Activated CD4-positive, alpha-beta T cell treated with anti-CD3 and anti-CD28 coated beads, Interleukin-2, amount 10 ng/mL, durations not matched to agents 24 days and 14 days (primary cell): ENCODE measurements at places on chromosomes 3 and 15. TPM values are rescaled to one million over a fixed set of nuclear protein-coding genes. Genes with fewer than 3 reads are reported as not detected.

Gene TMCO5A
- total RNA-seq = not detected in 2 replicates

Gene LDHAL6B
- not detected in 2 replicates for total RNA-seq

Gene TIGIT
- total RNA-seq = 2.5 and 4.7 TPM in 2 replicates

GRCh38 chr3:179825527-179826246 lies 172.8 kb downstream of the USP13 start:
- no peak overlapping the region for H3K27ac ChIP-seq
- H3K36me3 ChIP-seq = no peaks in the 10 kb centered on the region
- DNase-seq = no peak
- no peak overlapping the region for H3K4me3 ChIP-seq
- H3K4me1 ChIP-seq = no peaks in the 10 kb centered on the region
- peaks cover 8% of the 10 kb centered on the region for H3K27me3 ChIP-seq

- no peak for DNase-seq
- H3K27me3 ChIP-seq = peaks cover 25% of the 10 kb centered on the region
- H3K4me1 ChIP-seq = peaks cover 2% of the 10 kb centered on the region
- H3K36me3 ChIP-seq = no peaks in the 10 kb centered on the region
- H3K27ac ChIP-seq = no peak overlapping the region
Observed at GRCh38 chr15:71687902-71688508, 122.3 kb upstream of the NR2E3 start.

- no peak for DNase-seq
- no peak overlapping the region for H3K4me3 ChIP-seq
- H3K27ac ChIP-seq = no peak overlapping the region
- no peaks in the 10 kb centered on the region for H3K27me3 ChIP-seq
- no peaks in the 10 kb centered on the region for H3K36me3 ChIP-seq
Observed at GRCh38 chr3:176562331-176562730, 635.0 kb downstream of the TBL1XR1 start.

- no peaks in the 10 kb centered on the region for H3K4me1 ChIP-seq
- H3K36me3 ChIP-seq = no peaks in the 10 kb centered on the region
- no peak overlapping the region for H3K27ac ChIP-seq
- no peak for DNase-seq
- H3K27me3 ChIP-seq = peaks cover 9% of the 10 kb centered on the region
- H3K4me3 ChIP-seq = no peak overlapping the region
Observed at GRCh38 chr3:8371960-8372463, 129.6 kb upstream of the LMCD1 start.

GRCh38 chr3:13655061-13655913 lies 106.4 kb downstream of the FBLN2 start:
- no peak overlapping the region for H3K27ac ChIP-seq
- no peaks in the 10 kb centered on the region for H3K36me3 ChIP-seq
- no peak overlapping the region for H3K4me3 ChIP-seq
- peaks cover 7% of the 10 kb centered on the region for H3K4me1 ChIP-seq
- H3K27me3 ChIP-seq = peaks cover 39% of the 10 kb centered on the region

DNA sequence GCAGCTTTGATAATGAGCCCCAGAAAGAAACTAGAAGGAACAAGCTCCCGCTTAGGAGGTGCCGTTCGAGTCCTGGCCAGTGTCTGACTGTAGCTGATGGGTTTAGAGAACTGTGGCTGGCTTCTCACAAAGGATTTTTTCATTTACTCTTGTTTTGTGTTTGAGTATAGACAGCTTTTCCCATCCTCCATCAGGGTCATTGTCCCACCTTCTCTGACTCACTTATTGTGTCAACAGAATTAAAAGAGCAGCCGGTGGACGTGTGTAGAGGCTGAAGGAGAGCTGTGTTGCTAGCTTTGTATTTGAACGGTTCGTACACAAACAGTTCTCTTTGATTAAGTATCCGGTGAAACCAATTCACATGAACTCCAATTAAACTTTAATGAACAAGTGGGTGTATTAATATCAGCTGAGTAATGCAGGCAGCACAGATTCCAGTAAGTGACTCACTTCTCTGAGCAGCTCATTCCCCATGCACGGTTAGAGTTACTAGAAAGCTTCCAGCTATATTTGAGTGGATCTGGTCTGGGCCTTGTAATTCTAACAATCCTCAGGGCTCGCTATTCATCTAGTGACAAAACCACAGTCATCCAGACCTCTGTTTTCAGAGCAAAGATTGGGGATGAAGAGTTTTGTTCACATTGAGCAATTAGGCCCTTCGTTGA lies 141.0 kb downstream of the LPP start:
- no peaks in the 10 kb centered on the region for H3K27me3 ChIP-seq
- H3K4me1 ChIP-seq = peaks cover 71% of the 10 kb centered on the region
- H3K4me3 ChIP-seq = no peak overlapping the region
- peaks cover 35% of the 10 kb centered on the region for H3K36me3 ChIP-seq
- DNase-seq = no peak

DNA sequence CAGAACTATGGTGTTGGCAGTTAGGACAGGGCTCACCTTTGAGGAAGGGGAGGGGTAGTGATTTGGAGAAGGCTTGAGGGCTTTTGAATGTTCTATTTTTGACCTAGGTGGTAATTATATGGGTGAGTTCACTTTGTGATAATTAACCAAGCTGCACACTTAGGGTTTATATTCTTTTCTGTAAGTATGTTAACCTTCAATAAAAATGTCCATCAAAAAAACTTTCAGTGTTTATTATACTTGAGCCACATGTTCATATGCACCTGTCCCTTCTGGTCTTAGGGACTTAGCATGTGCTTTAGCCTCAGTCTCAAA lies 28.4 kb downstream of the PDE8A start:
- H3K4me3 ChIP-seq = no peak overlapping the region
- no peak overlapping the region for H3K27ac ChIP-seq
- H3K36me3 ChIP-seq = peaks cover 4% of the 10 kb centered on the region
- H3K4me1 ChIP-seq = peaks cover 11% of the 10 kb centered on the region
- H3K27me3 ChIP-seq = no peaks in the 10 kb centered on the region

DNA sequence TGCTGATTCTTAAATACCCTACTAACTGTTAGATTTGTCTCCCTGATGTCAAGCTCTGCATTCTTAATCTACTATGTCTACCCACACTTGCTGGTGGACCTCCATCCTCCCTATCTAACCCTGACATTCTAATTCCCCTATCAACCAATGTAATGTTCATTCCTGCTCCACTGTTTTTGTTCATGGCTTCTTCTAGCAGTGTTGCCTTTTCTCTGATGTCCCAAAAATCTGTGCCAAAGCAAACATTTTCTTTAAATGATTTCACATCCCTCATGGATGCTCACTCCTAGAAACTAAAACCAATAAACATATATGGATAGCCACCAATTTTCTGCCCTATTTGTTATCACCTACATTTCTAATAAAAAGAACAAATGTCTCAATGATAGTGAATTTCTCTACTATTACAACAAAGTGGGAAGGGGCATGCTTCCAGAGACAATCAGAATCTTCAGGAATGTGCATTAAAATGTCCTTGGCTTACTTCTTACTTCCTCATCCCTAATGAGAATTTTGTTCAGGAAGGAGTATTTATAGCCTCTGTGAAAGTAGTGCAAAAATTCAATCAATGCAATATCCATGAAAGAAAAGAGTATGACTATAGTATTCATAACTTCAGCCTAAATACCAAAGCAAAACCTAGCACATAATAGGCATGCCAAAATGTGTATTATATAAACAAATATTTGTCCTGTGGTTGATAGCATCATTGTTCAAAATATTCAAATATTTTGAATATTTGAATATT lies 273.3 kb downstream of the ZNF385D start:
- H3K27me3 ChIP-seq = no peaks in the 10 kb centered on the region
- no peak for DNase-seq
- H3K27ac ChIP-seq = no peak overlapping the region
- H3K4me3 ChIP-seq = no peak overlapping the region
- H3K36me3 ChIP-seq = no peaks in the 10 kb centered on the region

GRCh38 chr3:15206662-15207576 lies 873 bp downstream of the CAPN7 start:
- H3K27ac ChIP-seq = peak overlapping the region; percentile 93
- peak overlapping the region; percentile 92 for H3K4me3 ChIP-seq
- DNase-seq = peak; percentile 81
- peaks cover 18% of the 10 kb centered on the region for H3K4me1 ChIP-seq
- H3K36me3 ChIP-seq = peaks cover 7% of the 10 kb centered on the region
- H3K27me3 ChIP-seq = no peaks in the 10 kb centered on the region

- H3K27ac ChIP-seq = peak overlapping the region; percentile 2
- DNase-seq = no peak
Observed at GRCh38 chr3:56667973-56668579, 15.0 kb downstream of the TASOR start.

- H3K36me3 ChIP-seq = no peaks in the 10 kb centered on the region
- peaks cover 35% of the 10 kb centered on the region for H3K27me3 ChIP-seq
- DNase-seq = no peak
- H3K4me3 ChIP-seq = no peak overlapping the region
Observed at GRCh38 chr15:77844798-77845446, 212.2 kb upstream of the LINGO1 start.

DNA sequence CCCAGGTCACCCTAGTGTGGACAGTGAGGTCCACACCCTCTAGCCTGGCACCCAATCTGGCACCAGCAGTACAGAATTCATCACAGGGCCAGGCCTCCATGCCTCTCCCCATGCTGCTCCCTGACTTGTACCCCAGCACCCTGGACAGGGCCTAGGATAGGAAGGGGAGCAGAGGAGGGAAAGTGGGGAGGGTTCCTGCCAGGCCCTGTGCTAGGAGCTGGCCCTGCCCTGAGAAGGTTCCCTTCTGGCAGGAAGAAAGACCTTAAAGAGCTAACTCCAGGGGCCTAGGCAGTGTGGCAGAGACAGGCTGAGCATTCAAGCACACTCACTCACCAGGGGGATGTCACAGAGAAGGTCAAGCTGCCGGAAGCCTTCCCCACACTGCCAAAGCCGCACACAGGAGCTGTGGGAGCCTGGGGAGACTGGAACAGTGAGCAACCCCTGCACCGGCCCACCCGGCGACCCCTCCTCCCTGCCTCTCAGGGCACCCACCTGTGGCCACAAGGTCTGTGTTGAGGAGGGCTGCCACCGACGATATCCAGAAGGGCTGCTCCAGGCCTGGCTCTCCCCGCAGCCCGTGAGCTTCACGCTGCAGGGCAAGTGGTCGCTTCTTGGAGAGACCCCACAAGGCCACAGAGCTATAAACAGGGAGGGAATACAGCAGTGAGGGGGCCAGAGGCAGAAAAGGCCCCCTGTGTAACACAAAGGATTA lies 7.4 kb downstream of the RRP9 start:
- no peak for DNase-seq
- H3K27me3 ChIP-seq = no peaks in the 10 kb centered on the region
- no peak overlapping the region for H3K4me3 ChIP-seq
- H3K36me3 ChIP-seq = peaks cover 52% of the 10 kb centered on the region

DNA sequence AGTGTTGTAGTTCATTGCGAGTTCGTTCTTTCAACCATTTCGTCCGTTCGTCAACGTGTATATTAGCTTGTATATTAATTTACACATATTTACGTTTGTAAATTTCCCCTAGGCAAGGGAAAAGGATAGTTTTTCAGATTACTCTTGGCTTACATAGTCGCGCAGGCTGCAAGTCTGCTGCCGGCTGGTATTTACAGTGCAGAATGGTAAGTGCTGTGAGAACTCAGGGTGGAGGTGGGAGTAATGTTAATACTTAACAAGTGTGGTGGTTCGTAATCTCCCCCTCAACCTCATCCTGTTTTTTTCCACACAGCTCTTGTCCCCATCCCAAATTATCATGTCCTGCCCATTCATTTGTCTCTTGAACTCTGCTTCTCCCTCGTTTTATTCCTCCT lies 766 bp downstream of the FAM98B start:
- H3K27ac ChIP-seq = peak overlapping the region; percentile 95
- peak overlapping the region; percentile 94 for H3K4me3 ChIP-seq
- no peak for DNase-seq
- peaks cover 24% of the 10 kb centered on the region for H3K27me3 ChIP-seq
- H3K4me1 ChIP-seq = peaks cover 29% of the 10 kb centered on the region

- no peaks in the 10 kb centered on the region for H3K4me1 ChIP-seq
- H3K36me3 ChIP-seq = no peaks in the 10 kb centered on the region
- no peak overlapping the region for H3K4me3 ChIP-seq
- H3K27me3 ChIP-seq = no peaks in the 10 kb centered on the region
- DNase-seq = no peak
- H3K27ac ChIP-seq = no peak overlapping the region
Observed at GRCh38 chr3:63037116-63037515, 161.9 kb upstream of the CADPS start.
